ENCODE measurements at places on chromosomes 1 and 21.

DNA sequence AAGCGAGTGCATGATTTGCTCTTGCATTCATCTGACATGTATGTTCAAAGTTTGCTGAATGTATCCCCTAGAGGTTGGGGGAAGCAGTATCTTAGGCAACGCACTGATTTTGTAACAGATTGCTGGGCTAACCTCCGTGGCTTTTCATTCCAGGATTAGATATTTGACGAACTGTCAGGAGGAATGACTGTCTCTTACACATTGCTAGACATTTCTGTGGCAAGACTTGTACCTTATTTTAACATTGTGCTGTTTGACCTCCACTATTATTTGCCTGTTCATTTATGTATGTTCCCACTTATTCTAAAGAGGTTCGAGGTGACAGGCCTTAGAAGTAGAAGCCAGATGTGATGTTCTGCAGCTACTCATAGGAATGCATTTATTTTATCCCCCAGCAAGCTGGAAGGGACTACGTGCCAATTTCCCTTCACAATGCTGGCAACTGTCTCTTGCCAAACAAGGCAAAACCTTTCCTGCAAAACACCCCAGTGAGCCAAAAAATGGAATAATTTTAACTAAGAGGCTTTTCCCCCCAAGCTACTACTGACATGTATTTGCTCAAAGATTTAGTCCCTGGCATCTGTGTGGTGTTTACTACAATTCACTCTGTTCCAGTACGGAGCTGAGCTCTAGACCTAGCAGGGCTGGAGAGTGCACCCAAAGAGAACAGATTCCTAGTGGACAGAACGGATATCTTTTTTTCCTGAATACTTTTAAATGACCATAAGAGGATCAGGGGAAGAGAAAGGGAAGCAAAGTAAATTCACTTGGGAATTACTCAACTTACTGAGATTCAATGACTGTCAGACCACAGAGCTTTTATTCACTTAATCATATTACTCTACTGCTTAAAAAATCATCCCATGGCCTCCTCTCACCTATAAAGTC, 646.2 kb downstream of the SMYD3 start:
- DNase-seq, result no peak

- DNase-seq, result no peak
Measured at GRCh38 chr1:186456729-186457255, 4.1 kb downstream of the PDC start.

GRCh38 chr1:62271948-62272728, 47.1 kb downstream of the KANK4 start:
- DNase-seq, result no peak

GRCh38 chr1:25524568-25525360, 18.6 kb upstream of the LDLRAP1 start:
- DNase-seq, result no peak

GRCh38 chr1:201013031-201013485, 10.5 kb downstream of the KIF21B start:
- DNase-seq, result no peak

DNA sequence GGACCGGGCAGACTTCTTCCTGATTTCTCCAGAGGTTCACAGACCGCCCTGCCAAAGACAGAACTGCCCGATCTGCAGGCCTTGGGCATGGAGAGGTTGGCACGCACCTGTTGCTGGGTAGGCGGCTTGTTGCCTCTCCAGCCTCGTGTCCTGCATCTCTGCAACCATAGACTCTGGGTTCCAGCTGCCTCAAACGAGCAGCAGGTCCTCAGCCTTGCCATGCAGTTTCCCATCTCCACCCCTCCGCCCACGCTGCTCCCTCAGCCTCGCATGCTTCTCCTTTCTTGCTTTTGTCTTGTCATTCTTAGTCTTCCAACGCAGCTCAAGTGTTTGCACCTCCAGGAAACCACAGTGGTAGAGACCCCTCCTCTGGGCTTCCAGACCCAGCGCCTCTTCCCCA, 126.2 kb downstream of the LACTBL1 start:
- no peak for DNase-seq

DNA sequence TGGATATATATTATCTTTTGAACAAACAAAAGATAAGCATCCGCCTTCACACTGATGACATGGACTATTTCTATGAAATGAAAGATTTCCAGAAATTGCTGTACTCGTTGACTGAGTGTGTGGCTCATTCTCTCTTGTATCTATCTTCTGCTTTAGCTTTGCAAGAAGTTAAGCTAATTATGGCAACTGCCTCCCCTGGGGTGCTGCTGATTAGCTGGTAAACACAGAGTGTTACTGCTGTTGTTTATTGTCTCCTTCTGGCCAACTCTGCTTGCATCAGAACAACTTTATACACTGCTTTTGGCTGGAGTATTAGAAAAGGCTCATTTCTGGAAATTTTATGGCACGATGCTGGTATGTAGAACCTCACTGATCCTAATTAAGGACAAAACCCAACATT, 95.6 kb upstream of the SNX7 start:
- DNase-seq, result no peak

DNA sequence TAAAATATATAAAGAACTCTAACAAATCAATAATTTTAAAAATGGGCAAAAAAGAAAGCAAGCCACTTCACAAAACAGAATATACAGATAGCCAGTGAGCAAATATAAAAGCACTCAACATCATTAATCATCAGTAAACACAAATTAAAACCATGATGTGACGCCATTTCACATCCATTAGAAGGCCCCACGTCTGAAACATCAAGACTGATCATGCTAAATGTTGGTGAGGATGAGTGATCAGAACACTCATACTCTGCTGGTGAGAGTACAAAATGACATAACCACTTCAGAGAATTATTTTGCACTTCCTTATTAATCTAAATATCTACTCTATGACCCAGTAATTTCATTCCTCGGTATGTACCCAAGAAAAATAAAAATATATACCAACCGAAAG, 512.2 kb upstream of the NR5A2 start:
- DNase-seq, result no peak

GRCh38 chr1:84689514-84690396, 506 bp downstream of the SSX2IP start:
- no peak for DNase-seq

DNA sequence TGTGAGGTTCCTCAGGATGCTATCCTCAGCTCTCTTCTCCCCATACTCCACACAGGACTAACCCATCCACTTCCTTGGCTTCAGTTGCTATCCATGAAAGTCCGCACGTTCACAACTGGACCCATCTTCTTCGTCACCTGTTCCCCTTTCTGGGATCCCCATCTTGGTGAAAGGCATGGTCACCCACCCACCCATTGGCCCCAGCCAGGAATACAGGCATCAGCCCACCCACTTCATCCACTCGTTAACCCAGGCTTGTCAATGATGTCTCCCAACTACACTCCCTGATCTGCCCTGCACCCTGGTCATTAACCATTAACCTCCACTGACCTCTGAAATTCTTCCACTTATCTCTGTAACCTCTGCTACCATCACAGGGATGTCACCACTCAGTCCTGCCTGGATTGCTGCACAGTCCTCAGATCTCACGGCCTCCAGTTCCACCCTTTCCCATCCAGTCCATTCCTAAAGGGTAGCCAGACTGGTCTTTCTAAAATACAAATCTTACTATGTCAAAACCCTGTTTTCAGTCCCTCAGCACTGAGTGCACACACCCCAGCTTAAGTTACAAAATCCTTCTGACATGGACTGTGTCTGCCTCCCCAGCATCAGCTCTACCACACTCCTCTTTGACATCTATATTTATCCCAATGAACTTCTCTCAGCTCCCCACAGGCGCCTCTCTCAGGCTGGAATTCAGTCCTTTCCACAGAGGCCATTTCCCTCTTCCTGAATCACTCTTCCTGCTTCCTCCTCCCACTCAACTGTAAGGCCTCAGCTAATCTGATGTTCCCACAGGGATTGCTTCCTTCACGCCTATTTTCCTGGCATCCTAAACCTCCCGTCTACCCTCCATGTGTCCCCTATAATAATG, 10.4 kb downstream of the PGLYRP4 start:
- no peak for DNase-seq

DNA sequence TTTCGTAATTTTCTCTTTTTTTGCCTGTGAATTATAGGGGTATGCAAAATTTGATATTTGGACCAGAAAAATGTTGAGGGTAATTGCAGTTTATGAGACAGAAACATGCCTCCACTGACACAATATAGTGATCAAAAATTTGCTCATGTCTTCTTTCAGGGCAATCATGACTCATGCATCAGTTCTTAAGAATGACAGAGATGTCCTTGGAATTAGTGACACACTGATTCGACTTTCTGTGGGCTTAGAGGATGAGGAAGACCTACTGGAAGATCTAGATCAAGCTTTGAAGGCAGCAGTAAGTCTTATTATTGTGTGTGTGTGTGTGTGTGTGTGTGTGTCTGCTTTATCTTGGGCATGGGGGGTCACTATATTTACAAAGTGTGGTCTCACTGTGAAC, 27.5 kb downstream of the CTH start:
- DNase-seq, result no peak

DNA sequence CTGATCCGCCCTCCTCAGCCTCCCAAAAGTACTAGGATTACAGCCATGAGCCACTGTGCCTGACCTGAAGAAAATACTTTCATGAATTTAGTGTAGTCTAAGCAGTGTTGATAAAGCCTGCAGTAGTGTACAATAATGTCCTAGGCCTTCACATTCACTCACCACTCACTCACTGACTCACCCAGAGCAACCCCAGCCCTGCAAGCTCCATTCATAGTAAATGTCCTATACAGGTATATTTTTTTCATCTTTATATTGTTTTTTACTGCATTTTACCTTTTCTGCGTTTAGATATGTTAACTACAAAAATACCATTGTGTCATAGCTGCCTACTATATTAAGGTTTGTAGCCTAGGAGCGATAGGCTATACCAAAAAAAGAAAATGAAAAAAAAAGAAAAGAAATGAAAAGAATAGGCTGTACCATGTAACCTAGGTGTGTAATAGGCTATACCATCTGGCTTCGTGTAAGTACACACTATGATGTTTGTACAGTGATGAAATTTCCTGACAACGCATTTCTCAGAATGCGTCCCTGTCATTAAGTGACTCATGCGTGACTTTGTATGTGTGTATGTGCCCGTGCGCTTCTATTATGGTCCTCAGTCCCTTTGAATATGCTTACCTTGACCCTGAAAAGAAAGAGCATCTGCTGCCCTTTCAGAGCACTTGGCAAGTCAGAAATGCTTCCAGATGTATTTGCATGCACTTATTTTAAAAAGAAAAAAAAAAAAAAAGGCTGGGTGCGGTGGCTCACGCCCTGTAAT, 9.2 kb upstream of the SLAMF8 start:
- DNase-seq, result no peak

- DNase-seq, result no peak
Measured at GRCh38 chr1:109564194-109564878, 15.9 kb downstream of the GNAI3 start.

DNA sequence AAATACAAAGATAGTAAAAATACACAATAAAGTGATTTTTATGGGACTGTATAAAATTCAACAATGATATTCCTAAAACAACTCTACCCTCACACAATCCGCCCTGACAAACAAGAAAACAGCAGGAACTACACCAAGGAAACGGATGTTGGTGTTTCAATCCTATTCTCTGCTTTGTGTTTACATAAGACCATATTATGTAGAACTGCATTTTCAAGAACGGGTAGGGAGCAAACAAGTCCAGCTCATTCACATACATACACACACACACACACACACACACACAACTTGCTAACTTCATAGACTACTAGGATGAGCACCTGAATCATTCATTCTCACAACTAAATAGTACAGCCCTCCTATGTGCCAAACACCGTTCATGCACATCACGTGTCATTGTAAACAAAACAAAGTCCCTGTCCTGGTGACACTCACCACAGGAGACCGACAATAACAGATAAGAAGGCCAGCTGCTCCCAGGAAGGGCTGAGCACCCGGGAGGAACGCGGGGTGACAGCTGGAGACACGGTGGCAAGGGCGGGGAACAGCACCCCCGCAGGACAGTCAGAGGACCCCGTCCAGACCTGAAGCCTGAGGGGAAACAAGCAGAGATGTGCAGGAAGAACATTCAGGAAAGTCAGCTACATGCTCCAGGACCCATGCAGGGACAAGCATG, 43.0 kb downstream of the NPHP4 start:
- DNase-seq, result no peak

DNA sequence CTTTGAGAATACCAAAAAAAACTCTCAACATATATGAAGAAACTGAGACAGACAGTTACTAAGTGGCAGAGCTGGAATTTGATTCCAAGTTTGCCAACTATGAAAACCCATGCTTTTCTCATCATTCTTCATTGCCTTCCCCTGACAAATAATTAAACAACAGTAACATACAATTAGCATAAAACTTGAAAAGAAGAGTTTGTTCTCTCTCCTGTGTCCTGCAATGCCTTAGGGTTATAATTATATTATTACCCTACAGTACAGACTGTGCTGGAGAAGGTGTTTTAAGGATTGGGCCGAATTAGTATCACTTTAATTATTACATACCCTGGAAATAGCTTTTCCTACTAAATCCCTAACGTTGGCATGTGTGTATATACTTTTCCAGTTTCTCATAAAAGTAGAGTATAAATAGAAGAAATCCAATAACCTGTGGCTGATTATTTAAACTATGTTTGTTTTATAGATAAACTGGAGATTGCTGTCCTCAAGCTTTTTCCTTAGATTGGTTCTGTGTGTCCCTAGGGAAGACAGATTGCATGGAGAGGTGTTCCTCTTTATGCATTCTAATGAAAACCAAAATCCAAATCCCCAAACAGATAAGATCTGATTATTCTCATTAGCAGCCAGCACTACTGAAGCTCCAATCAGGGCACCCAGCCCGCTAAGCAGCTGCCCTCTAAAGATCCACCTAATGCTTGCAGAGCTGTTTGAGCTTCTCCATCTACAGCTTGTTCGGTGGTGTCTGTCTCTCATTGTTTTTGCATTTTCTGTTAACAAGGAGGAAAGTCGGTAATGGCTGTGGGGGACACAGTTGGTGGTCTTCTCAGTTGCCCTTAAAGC, 156.3 kb downstream of the TM2D1 start:
- no peak for DNase-seq

- no peak for DNase-seq
Measured at GRCh38 chr1:239547987-239548386, 161.6 kb downstream of the CHRM3 start.

- no peak for DNase-seq
Measured at GRCh38 chr21:32795802-32796559, 24.4 kb upstream of the PAXBP1 start.

DNA sequence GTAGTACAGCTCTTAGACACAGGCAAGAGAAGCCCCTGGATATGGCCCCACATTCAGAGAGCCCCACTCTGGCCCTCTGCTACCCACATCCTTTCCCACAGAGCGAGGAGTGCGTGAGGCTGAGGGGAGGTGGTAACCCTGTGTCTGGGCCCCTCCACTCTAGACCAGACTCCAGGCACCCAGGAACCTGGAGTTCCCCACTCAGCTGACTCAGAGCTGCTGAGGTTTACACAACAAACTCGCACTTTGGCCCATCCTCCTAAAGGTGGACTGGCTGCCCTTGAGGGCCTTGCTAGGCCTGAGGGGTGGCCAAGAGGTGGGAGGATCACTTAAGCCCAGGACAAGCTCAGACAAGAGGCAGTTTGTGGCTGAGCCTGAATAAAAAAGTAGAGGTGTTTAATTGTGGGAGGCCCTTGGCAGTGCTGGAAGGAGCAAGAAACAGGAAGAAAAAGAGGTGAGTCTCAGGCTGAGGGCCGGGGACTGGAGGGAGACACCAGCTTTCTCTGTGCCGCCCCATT, 10.7 kb downstream of the MR1 start:
- DNase-seq, result no peak

- DNase-seq, result no peak
Measured at GRCh38 chr1:171295821-171296220, 18.2 kb upstream of the FMO4 start.

All from retinal pigment epithelial cell (primary cell).